Esophagus squamous epithelium (tissue), 5 donors: ENCODE measurements at places on chromosomes 2 and 18. TPM values are rescaled to one million over a fixed set of nuclear protein-coding genes. Genes with fewer than 3 reads are reported as not detected.

The CFAP65 gene
- total RNA-seq, result 0.19 TPM

The HEATR5B gene
- 34.5 TPM for total RNA-seq

The HIBCH gene
- 31.5 TPM for total RNA-seq

- no peak for DNase-seq
Measured at GRCh38 chr2:46336283-46336959, 39.2 kb downstream of the EPAS1 start.

DNA sequence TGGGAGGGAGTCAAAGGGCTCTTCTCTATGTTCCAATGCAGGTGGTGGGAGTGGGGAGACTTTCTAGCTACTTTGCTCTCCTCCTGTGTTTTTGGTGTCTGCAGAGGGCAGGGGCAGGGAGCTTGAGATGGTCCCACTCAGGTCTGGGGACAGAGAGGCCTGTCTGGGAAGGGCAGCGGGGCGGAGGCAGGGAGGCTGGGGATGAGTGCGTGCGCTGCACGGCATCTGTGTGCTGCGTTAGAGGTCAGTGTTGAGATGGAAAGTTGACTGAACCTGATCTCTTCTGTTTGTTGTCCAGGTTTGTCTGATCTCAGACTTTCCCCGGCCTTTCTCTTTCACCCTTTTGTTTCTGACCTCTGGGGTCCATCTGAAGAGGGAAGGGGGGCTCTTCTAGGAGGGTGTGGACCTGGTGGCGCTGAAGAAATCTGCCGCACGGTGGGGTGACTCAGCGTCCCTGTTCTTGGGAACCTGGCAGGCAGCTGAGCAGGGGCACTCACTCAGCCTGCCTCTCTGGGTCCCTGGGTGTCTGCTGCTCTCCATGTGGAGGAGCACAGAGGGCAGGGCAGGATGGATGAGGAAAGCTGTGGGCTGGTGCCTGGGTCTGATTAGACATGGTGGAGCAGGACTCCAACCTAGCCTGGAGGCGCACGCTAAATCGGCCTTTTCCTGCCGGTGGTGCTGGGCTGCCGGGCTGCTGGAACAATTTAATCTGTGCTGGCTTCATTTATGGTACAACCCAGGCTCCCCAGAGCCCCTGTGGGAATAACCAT is 24.1 kb downstream of the IGFBP2 start:
- DNase-seq, result no peak

DNA sequence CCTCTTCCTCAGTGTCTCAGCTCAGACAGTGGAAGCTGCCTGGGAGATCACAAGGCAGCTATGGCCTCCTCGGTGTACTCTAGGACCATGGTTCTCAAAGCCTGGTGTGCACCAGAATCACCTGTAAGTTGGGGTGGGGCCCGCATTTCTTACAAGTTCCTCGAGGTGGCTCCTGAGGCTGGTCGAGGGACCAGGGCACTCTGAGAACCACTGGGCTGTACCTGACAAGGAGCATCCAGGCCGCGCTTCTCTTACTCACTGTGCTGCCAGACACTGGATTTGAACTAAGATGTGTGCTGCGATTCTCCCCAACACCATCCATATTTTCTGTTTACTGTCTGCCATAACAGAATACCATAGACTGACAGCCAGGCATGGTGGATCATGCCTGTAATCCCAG is 59.5 kb downstream of the DIPK1C start:
- no peak for DNase-seq
